Naive thymus-derived CD8-positive, alpha-beta T cell (primary cell): ENCODE measurements at places on chromosomes 11 and 22. TPM values are rescaled to one million over a fixed set of nuclear protein-coding genes. Genes with fewer than 3 reads are reported as not detected.
A peak's percentile ranks its signal among the peaks of the same experiment; 100 is the strongest.

FIBIN gene
- not detected for total RNA-seq

DDI1 gene
- total RNA-seq = not detected

OR4C3 gene
- not detected for total RNA-seq

- H3K4me3 ChIP-seq = no peak overlapping the region
- no peak overlapping the region for H3K27ac ChIP-seq
- peaks cover 19% of the 10 kb centered on the region for H3K4me1 ChIP-seq
These were observed 7.4 kb downstream of the USP28 start for GRCh38 chr11:113867843-113868503.

GRCh38 chr11:94629741-94630140 is 62.6 kb downstream of the PIWIL4 start:
- H3K27ac ChIP-seq = no peak overlapping the region
- peaks cover 5% of the 10 kb centered on the region for H3K4me1 ChIP-seq
- H3K4me3 ChIP-seq = no peak overlapping the region
- peaks cover 6% of the 10 kb centered on the region for H3K27me3 ChIP-seq
- no peak for DNase-seq

GRCh38 chr11:65559951-65560537 is 1.9 kb upstream of the LTBP3 start:
- no peak for DNase-seq
- peak overlapping the region; percentile 40 for H3K4me3 ChIP-seq
- no peaks in the 10 kb centered on the region for H3K27me3 ChIP-seq
- H3K4me1 ChIP-seq = peaks cover 60% of the 10 kb centered on the region
